ENCODE measurements at places on chromosomes 1 and 21.
A peak's percentile ranks its signal among the peaks of the same experiment; 100 is the strongest.

DNA sequence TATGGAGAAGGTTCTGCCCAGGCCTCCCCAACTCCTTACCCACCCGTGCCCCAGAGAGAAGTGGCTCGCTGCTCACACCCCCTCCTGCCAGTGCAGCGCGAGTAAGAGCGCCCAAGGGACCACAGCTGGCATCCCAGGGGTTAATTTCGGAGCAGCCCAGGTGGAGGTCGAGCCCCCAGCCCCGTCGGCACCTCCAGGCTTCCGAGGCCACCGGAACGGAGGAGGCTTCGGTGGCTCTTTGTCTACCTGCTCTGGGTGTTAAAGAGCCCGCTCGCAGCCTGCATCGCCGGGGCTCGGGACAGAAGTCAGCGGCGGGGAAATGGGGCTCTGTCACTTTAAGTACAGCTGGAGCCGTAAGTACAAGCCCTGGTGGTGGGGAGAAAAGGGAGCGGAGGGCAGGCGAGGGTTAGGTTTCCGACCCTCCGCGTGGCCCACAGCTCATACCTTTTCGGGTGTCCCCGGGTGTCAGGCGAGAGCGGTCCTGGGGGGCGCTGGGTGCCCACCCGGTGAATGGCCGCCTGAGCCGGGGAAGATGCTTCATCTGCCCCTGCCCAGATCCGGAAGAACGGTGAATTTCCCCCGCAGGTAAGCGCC, 89.4 kb upstream of the IPO9 start:
- peak; percentile 53 for DNase-seq

GRCh38 chr1:153531638-153532037, 4.2 kb downstream of the S100A6 start:
- no peak for DNase-seq

GRCh38 chr1:110135246-110135645, 15.0 kb upstream of the SLC6A17 start:
- DNase-seq, result no peak

DNA sequence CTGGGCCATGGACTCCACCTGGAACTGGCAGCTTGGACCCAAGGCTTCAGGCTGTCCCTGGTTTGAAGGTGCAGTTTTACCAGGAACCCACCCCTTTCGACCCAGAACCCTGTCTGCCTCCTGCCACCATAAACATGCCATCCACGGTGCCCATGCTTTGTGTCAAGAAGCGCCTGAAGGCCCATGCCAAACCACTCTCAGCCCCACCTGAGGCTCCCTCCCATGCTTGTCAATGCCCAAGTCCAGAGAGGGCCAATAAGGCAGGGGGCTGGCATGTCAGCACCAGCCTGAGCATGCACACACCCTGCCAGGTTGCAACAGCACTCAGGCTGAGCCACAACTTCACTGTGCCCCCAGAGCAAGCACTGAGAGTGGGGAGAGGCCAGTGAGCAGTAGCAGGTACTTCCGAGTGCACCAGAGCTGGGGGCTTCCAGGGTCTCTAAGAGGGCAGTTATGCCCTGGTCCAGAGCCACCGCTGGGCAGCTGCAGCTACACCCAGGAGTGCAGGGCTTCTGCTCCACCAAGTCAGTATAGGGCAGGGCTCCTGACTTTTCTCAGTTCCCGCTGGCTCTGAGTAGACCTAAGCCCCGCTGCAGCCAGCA, 1256.0 kb downstream of the AMY1C start:
- no peak for DNase-seq

- DNase-seq, result no peak
Measured at GRCh38 chr1:59413327-59413720, 116.4 kb downstream of the FGGY start.

DNA sequence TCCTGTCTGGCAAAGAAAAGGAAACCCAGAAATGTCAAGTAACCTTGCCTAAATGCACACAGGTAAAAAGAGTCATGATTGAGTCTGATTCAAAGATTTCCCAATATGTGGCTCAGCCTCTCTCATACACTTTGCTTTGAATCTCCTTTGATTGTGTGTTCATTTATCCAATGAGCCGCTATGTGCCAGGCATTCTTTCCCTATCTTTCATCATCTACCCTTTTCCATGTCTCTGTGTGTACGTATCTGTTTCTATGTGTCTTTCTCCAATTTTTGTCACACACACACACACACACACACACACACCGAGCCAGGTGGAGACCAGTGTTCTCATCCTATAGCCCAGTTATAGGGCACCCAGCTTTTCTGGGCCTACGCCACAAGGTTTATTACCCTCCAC, 35.7 kb upstream of the BCL9 start:
- no peak for DNase-seq

DNA sequence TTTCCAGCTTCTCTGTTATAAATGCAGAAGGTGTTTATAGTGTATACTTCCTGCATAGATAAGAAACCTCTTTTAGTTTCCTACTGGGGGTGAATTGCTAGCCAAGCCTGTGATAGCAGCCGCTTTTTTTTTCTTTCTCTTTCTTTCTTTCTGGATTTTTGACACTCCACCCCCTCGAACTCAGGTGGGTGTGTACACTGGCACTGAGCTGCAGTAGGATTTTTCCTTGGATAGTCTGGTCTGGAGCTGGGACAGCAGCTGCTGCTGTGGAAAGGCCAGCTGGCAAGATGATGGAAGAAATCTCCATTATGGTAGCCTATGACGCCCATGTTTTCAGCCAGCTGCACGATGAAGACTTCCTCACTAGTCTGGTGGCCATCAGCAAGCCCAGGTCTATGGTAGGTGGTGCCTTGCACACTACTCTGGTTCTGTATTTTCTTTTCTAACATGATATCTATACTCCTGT, 122.5 kb upstream of the CACYBP start:
- no peak for DNase-seq
